ENCODE measurements at places on chromosomes 2 and 18.

GRCh38 chr2:33617989-33618388 is 18.9 kb upstream of the FAM98A start:
- no peak for DNase-seq

GRCh38 chr2:173741759-173742158 is 223.4 kb downstream of the SP3 start:
- no peak for DNase-seq

DNA sequence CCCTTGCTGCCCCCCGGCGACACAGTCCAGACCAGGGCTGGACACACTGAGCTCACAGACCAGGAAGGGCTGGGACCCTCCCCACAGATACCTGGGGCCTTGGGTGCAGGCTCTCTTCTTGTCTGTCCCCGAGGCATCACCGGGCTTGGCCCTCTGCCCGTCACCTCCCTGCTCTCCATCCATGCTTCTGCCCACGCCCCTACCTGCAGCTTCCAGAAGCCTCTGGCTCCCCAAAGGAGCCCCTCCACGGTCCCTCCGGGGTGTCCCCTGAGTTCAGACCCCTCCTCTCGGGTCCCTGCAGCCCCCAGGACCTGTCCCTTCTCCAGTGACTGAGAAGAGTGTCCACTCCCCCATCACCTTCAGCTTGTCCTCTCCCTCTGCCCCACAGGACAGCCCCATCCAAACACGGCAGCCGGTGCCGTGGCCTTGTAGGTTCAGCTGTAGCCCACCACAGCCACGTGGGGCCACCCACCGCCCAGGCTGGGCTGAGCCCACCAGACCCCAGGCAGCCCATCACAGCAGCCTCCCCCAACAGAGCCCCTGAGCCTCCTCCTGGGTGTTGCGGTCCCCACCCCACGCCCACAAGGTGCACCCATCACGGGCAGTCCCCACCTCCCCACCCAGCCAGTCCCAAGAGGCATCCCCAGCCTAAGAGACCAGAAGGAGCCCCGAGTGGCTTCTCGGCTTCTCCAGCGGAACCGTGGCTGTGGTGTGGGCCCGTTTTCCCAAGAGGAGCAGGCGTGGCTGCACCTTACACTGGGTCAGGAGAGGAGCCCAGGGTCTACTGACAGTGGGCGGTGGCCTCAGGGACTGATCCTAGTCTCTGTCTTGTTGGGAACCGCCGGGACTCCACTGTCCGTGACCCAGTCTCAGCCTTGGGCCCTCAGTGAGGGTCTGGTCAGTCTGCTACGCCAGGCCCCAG is 53.1 kb downstream of the RAMP1 start:
- DNase-seq: no peak

- no peak for DNase-seq
Measured at GRCh38 chr2:109324861-109325260, 195.9 kb downstream of the SH3RF3 start.

DNA sequence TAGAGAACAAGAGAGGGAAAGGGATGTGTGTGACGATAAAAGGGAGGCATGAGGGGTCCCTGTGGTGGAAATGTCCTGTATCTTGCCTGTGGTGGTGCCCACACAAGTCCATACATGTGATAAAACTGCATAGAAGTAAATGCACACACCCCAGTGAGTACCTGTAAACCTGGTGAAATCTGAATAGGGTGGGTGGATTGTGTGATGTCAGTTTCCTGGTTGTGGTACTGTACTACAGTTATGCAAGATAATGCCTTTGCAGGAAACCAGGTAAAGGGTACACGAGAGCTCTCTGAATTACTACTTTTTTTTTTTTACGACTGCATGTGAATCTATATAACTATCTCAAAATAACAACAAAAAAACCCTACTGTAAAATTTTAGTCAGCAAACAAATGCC is 22.1 kb downstream of the SERPINE2 start:
- DNase-seq: no peak

- DNase-seq: no peak
Measured at GRCh38 chr2:195106681-195107380, 550.2 kb upstream of the SLC39A10 start.

DNA sequence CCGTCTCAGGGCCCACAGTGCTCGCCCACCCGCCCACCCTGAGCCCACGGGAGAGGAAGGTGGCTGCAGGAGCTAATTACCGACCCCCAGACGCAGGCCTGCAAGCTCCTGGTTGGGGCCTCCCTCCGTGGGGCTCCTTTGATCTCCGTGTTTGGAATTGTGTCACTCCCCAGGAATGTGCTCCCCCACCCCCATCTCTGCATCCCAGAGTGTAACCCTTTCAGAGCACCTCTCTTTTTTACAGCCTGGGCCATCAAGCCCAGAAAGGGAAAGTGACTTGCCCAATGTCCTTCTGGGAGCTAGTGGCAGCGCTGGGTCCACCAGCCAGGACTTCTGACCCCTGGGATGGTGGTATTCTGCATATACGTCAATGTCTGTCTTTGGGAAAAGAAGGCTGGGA is 335.1 kb downstream of the CYRIA start:
- DNase-seq: no peak

DNA sequence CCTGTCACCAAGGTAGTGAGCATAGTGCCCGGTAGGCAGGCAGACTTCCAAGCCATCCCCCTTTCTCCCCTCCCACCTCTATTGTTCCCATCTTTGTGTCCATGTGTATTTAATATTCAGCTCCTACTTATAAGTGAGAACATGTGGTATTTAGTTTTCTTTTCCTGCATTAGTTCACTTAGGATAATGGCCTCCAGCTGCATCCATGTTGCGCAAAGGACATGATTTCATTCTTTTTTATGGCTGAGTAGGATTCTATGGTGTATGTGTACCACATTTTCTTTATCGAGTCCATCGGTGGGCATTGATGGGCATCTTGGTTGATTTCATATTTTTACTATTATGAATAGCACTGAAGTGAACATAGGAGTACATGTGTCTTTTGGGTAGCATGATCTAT is 35.3 kb downstream of the MMADHC start:
- no peak for DNase-seq

- no peak for DNase-seq
Measured at GRCh38 chr2:118954297-118955060, 12.5 kb downstream of the MARCO start.

- DNase-seq: no peak
Measured at GRCh38 chr2:10810202-10811161, 2.1 kb downstream of the PDIA6 start.

DNA sequence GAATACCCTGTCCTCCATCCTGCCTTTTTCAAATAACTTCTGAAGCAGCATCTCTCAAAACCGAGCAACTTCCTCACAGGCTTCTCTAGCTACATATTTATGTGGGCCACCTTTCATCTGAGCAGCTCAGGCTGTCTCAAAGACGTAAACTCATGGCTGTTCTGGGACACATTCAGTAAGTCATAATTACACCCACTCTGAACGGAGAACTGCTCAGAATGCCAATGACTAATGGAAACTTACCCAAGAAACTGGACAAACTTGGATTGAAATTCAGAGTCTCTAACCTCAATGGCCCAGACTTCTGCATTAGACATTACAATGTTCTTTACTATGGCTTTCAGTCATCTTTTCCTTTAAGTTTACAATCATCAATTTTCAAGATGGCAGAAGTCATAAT is 145.2 kb downstream of the RAD51AP2 start:
- no peak for DNase-seq

DNA sequence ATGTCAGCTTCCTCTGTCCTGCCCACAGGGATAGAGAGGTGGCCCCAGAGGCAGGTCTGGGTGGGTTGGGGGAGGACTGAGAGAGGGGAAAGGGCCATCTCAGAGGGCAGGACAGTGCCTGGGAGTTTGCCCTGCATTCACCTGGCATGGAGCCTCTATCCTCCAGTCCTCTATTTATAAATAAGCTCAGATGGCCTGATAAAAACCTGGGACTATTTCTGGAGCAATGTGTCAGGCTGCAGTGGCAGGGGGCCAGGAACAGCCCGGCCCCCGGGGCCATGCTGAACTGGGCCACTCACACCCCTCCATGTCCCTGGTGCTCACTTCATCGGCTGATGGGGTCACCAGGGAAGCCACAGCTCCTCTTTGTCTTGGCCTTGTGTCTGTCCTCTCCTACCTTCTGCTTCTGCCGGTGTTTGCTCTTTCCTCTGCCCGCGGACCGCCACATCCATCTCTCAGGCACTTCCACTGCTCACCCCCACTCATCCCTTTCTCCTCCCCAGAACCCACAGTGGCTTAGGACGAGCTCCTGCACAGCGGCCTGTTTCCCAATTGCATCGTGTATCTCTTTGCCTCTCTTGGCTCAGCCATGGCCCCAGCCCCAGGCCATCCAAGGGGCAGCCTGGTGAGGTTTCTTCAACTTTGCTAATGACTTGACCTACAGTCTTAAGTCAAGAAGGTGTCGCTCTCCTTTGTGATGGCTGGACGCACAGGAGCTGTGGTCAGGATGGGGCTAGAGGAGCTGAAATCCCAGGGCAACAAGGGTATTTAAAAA is 38.8 kb downstream of the SCTR start:
- no peak for DNase-seq

DNA sequence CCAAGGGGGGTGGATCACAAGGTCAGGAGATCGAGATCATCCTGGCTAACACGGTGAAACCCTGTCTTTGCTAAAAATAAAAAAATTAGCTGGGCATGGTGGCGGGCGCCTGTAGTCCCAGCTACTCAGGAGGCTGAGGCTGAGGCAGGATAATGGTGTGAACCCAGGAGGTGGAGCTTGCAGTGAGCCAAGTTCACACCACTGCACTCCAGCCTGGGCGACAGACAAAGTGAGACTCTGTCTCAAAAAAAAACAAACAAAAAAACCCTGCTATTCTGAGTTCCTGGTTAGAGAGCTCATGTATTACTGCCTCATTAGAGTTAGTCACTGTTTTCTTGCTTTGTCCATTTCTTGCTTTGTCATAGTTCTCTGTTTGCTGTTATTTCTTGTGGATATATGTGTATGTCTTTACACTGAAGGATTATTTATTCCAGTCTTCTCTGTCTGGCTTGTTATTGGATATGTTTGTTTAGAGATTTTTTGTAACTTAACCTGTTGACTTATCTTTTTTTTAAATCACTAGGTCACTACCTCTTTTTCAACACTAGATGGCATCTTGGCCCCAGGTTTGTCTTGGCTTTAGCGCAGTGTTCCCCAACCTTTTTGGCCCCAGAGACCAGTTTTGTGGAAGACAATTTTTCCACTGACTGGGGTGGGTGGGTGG is 17.0 kb downstream of the TTLL4 start:
- no peak for DNase-seq

- DNase-seq: no peak
Measured at GRCh38 chr18:58355243-58355642, 273.6 kb downstream of the ALPK2 start.

DNA sequence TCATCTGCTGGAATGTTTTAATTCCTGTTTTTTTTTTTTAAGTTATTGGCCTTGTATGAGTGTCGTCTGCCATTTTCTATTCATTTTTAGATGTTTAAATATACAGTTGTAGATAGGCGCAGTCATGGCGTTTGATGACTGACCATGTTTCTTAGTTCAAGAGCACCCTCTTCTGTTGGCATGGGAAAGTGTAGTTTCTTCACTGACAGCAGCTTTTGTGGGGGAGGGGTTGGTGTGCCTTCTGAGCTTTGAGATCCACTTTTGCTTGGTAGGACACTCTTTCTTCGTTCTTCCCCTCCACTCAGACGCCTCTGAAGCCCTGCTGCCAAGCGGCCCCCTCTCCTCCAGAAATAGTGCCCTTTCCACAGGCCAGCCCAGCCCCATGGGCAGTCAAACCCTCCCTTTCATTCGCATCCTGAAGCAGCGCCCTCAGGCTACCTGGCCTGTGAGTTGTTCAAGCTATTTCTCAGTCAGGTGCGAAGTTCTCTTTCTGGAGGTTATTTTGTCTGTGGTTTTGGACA is 492.0 kb downstream of the TNS1 start:
- DNase-seq: peak; percentile 9

DNA sequence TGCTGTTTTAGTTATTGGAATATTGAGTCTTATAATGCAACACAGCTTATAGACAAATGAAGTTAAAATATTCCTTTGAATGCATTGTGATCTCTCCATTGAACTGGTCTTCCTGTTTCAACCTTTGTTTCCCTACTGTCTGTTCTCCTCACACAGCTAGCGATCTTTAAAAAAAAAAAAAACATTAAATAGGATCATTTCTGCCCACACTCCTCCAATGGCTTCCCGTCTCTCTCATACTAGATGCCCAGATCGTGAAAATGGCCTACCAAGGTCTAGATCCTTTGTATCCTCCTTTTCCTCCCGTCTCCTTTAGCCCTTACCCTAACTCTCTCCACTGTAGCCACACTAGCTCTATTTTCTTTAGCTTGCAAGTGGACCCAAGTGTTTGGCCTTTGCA is 2.4 kb downstream of the FAM171B start:
- DNase-seq: no peak

DNA sequence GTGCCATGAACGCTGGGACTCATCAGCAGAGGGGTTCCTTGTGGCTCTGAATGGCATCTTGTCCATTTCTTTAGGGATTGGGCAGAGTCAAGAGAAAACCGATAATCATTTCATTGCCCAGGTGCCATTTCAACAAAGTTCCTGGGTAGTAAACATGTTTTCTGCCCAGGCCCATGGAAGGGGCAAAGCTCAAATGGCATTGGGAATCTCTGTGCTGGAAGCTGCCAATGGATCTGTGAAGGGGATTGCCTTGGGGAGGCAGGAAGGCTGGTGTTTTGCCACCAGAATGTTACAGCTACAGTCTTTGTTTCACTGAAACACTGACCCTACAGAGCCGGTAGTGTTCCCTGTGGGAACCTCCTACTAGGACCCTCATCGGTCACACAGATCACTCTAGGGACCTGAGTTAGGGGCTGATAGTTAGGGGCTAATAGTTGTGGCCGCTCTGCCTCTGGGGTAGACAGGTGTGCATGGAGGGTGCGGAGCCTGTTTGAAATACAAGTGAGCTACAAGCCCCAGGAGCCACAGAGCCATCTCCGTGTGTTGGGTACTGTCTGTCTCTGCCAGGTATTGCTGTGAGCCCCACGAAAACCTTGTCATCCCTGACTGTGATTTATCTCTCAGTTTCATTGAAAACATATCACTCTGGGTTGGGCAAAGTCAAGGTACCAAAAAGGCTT is 224.4 kb upstream of the COPS8 start:
- no peak for DNase-seq

DNA sequence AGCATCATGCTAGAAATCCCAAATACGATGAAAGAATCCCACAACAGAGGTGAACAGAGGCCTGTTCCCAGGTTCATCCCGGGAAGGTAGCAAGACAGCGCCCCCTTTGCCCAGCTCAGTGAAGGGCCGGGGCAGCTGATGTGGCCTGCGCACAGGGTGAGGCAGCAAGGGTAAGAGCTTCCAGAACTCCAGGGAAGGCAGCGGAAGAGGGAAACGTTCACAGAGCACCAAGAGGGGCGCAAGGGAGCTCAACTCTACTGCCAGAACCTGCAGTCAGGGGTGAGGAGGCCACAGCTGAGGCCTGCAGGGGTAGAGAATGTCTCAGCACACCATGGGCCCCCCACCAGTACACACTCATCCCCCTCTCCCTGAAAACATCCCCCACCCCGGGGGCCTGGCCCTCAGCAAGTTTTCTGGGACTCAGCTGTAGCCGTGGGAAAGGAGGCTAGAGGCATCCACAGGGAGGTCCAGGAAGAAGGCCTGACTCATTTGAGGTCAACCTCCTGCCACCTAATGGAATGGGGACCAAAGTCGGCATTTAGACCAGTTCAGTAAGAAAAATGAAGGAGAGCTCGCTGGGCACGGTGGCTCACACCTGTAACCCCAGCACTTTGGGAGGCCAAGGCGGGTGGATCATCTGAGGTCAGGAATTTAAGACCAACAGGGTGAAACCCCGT is 95.6 kb upstream of the ASAP2 start:
- DNase-seq: no peak

All from NK-92 treated with Interleukin-12 subunit alpha and Interleukin-12 subunit beta, amount 100 ng/mL, for 24 hours (cell line).